Osteocyte (in vitro differentiated cells): ENCODE measurements at places on chromosomes 16 and 17.

DNA sequence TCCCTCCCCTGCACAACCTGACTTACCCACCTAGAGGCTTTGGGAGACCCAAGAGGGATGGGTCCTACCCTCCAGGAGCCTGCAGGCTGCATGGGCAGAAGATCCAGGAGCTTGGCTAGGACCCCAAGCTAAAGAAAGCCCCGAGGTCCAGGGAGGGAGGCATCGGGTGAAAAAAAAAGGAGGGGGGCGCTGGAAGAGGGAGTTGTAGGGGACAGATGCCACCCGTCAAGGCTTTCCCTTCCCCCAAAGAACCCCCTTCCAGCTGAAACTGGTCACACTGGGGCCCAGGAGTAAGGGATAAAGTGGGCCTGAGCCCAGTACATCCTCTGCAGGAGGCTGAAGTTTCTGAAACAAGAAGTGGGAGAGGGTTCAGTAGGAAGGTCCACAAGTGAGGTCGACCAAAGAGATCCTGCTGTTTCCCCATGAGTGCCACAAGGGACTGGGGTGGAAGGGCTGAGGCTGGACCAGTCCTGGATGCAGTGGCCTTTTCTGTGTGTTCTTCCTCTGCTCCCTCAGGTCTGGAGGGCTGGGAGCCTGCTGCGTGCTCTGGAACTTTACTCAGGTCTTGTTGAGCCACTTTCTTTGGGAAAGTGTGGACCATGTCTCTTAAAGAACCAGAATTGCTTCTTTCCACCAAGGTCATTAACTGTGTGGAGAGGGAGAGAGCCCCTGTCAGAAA, 14.2 kb upstream of the CBFB start:
- no peak for DNase-seq
- no peaks in the 10 kb centered on the region for H3K36me3 ChIP-seq
- peaks cover 5% of the 10 kb centered on the region for H3K4me1 ChIP-seq
- H3K27ac ChIP-seq, result no peak overlapping the region
- no peaks in the 10 kb centered on the region for H3K27me3 ChIP-seq
- peak overlapping the region; percentile 61 for H3K4me3 ChIP-seq

DNA sequence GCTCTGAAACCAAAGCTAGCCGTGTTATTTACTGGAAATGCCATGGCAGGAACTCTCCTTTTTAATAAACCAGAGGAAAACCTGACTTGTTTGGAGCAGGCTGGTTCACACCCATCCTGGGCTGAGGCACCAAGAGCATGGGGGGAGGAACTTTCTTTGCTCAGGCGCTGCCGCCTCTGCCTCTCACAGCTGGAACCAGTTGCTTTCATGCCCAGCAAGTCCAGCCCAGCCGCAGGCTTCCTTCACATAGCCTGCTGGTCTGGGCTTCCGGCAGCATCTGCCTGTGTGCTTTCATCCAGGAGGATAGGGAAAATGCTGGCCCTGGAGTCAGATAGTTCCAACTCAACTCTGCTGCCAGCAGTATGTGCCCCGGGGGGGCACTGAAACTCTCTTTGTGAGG, 88.1 kb upstream of the ASIC2 start:
- H3K27ac ChIP-seq, result no peak overlapping the region
- no peak for DNase-seq
- H3K36me3 ChIP-seq, result no peaks in the 10 kb centered on the region
- H3K4me3 ChIP-seq, result no peak overlapping the region
- no peaks in the 10 kb centered on the region for H3K4me1 ChIP-seq
- no peaks in the 10 kb centered on the region for H3K27me3 ChIP-seq

GRCh38 chr17:27547301-27547683, 83.7 kb upstream of the LGALS9 start:
- peak overlapping the region; percentile 59 for H3K4me3 ChIP-seq
- peaks cover 48% of the 10 kb centered on the region for H3K4me1 ChIP-seq
- H3K27ac ChIP-seq, result peak overlapping the region; percentile 80
- DNase-seq, result no peak

- no peak for DNase-seq
- H3K4me3 ChIP-seq, result no peak overlapping the region
- H3K27ac ChIP-seq, result no peak overlapping the region
- peaks cover 12% of the 10 kb centered on the region for H3K4me1 ChIP-seq
These were observed 33.7 kb upstream of the NUDT16L1 start for GRCh38 chr16:4659363-4660353.

- peak; percentile 80 for DNase-seq
- peaks cover 18% of the 10 kb centered on the region for H3K27me3 ChIP-seq
- no peaks in the 10 kb centered on the region for H3K36me3 ChIP-seq
- no peak overlapping the region for H3K27ac ChIP-seq
These were observed 92.2 kb downstream of the TNFRSF13B start for GRCh38 chr17:16879686-16880085.

- no peak for DNase-seq
- no peak overlapping the region for H3K27ac ChIP-seq
- H3K4me3 ChIP-seq, result no peak overlapping the region
- H3K4me1 ChIP-seq, result no peaks in the 10 kb centered on the region
- H3K27me3 ChIP-seq, result peaks cover 10% of the 10 kb centered on the region
These were observed 61.5 kb downstream of the RBFOX3 start for GRCh38 chr17:79549141-79549915.

DNA sequence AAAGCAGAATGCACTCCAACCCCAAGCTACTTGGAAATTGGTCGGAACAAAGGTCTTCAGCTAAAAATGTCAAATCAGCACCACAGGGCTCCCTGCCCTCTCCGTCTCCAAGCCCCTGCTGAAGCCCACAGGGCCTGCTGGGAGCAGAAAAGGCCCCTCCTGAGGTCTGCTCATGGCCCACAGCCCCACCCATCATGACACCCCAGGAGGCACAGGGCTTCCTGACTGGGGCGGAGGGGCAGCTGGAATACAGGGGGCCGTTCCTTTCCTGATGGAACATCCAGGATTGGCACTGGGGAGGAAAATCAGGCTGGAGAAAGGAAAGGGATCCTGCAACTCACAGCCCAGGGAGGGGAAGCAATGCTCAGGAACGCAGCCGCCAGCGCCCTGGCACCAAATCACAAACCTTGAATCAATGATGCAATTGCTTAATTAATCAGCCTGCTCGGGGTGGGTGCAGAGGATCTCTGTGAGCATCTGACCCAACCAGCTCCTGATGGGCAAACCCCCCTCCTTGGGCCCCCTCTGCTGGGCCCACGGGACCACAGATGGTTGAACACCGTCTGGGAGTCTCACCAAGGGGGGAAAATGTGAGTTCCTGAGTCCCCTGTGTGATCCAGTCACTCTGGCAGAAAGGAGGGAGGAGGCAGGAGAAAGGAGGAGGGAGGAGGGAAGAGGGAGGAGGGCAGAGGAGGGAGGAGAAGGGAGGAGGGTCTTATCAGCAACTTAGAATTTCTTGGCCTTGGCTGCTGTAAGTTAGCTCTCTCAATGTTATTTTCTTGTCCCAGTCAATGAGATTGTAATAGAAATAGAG, 155.5 kb downstream of the ZNF423 start:
- H3K4me1 ChIP-seq, result peaks cover 61% of the 10 kb centered on the region
- H3K27me3 ChIP-seq, result no peaks in the 10 kb centered on the region
- H3K4me3 ChIP-seq, result no peak overlapping the region
- H3K36me3 ChIP-seq, result peaks cover 1% of the 10 kb centered on the region

DNA sequence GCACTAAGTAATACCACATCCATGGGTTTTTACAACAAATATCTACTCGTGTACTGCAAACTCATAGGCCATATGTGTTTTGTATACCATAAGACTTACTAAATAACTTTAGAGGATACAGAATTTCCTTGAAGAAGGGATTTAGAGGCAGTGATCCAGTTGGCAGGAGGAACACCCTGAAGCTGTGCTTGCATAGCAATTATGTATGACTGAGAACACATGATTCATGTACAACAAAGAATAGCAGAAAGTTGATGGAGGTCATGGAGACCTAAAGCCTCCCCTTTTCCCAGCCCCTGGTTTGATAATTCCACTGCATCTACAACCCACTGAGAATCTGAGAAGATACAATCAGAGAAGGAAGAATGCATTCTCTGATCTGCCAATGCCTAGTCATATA, 83.8 kb upstream of the PMFBP1 start:
- peaks cover 19% of the 10 kb centered on the region for H3K4me1 ChIP-seq
- H3K36me3 ChIP-seq, result no peaks in the 10 kb centered on the region
- H3K27me3 ChIP-seq, result no peaks in the 10 kb centered on the region
- no peak overlapping the region for H3K27ac ChIP-seq
- no peak for DNase-seq

DNA sequence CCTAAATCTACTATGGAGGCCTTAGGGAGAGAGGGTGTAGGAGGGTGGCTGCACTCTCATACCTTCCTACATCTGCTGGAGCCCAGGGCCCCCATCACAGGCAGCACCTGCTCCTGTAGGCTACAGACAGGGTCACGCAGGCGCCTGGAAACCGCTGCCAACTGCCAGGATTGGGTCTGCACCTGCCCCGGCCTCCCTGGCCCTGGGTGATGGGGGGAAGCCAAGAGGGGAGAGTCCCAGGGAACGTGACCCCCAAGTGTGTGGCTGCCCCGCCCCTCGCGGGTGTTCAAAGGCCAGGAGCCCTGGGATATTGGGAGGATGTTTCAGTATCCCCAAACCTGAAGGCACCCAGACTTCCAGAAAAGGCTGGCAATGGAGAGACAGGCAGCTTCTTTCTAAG, 5.6 kb upstream of the TEX19 start:
- no peak overlapping the region for H3K4me3 ChIP-seq
- H3K27me3 ChIP-seq, result peaks cover 22% of the 10 kb centered on the region
- H3K4me1 ChIP-seq, result peaks cover 13% of the 10 kb centered on the region
- H3K36me3 ChIP-seq, result no peaks in the 10 kb centered on the region

DNA sequence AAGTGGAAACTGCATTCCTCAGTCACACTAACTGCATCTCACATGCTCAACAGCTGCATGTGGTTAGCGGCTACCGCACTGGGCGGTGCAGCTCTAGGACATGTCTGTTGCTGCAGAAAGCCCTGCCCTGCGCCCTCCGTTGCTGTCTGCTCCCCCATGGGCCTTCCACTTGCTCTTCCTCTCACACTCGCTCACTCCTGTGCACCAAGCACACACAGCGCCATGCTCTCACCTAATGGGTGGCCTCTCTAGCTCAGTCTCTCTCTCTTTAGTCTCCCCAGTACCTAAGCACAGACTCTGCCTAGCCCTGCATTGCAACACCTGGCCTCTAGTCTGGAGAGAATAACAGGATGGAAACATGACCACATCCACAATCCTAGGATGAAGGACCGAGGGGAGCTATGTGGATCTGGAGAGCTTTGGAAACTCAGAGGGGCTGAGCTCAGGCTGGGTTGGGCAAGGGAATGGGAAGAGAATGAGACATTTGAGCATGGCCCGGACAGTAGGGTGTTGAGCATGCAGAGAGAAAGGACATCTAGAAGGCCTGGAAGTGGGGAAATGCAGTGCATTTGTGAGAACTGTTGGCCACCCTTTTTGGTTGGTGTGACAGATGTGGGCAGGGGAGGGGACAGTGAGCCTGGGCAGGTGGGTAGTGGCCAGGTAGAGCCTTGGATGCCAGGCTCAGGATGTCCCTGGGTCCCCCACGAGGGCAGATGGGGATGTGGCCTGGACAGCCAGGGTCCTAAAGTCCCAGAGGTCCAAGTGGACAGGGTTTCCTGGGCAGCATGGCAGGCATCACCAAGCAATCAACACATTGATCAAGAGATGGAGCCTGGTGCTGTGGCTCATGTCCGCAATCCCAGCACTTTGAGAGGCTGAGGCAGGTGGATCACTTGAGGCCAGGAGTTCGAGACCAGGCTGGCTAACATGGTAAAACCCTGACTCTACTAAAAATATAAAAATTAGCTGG, 16.1 kb downstream of the SGCA start:
- H3K4me1 ChIP-seq, result peaks cover 92% of the 10 kb centered on the region
- DNase-seq, result no peak
